ENCODE measurements at places on chromosomes 6 and 20.
A peak's percentile ranks its signal among the peaks of the same experiment; 100 is the strongest.

GRCh38 chr6:100346828-100347227 is 117.9 kb downstream of the SIM1 start:
- DNase-seq, result peak; percentile 73

DNA sequence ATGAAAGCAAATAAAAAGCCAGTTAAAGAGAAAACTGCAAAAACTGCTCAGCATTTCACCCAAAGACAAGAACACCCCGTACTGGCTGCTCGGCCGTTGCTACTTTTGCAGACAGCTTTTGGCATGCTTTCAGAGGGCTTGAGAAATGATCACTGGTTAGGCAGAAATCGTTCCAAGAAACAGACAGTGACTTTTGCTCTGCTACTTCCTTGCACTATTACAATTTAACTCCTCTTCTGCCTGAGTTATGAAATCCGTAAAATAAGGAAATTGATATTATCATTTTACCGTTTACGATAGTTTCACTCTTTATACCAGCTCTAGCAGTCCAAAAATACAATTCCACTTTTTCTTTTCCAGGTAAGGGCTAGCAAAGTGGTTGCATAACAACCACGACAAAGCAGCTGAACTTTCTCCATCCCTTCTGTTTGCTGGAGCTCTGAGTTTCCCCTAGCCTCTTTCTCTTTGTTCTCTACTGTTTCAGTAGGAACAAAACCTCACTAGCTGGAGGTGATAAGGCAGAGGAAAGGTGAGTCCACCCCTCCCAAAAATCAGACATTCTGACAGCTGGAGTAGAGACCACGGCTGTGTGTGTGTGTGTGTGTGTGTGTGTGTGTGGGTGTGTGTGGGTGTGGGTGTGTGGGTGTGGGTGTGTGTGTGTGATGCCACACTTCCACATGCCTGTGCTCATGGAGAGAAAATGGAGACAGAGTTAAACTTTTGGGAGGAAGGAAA is 191.8 kb upstream of the RREB1 start:
- peak; percentile 34 for DNase-seq

GRCh38 chr20:44017905-44018258 is 103.2 kb downstream of the TOX2 start:
- no peak for DNase-seq

DNA sequence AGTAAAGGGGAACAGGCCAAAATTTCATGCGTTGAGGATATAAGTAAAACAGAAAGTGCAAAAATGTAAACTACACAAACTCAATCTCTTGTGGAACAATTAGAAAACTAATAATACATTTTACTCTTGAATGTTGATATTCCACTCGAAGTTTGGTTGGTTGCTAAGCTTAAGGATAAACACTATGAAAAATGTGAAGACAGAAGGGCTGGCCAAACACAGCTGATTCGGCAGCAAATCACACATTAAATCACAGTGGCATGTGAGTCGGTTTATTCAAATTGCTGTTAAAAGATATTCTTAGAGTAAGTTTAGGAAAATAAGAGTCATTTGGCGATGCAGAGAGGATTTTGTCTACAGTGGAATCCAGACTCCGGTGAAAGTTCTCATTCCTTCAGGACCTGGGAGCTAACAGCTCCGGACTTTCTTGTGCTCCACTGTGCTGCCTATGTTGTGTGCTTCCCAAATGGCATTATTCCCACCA is 1.4 kb upstream of the EPM2A start:
- DNase-seq, result no peak

GRCh38 chr6:134021396-134022122 is 30.9 kb downstream of the SLC2A12 start:
- DNase-seq, result no peak

GRCh38 chr20:37567671-37568588 is 40.3 kb upstream of the BLCAP start:
- peak; percentile 15 for DNase-seq

DNA sequence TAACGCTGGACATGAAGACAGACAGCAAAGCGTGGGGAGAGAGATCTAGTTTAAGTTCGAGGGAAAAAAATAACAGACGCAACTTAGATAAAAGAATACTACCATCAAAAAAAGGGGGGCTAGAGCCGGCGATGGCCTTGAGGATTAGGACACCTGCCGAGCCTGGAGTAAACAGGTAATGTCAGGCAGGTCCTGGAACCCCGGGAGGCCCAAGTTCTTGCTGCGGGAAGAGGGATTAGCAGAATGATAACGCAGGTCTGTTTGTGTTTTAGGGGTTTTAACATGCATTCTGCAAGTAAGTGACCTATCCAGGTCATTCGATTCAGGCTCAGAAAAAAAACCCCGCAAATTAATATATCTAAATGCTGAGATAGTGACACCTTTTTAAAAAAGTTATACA is 754 bp upstream of the TMEM170B start:
- no peak for DNase-seq

GRCh38 chr20:17681726-17682102 is 328 bp downstream of the RRBP1 start:
- DNase-seq, result no peak

DNA sequence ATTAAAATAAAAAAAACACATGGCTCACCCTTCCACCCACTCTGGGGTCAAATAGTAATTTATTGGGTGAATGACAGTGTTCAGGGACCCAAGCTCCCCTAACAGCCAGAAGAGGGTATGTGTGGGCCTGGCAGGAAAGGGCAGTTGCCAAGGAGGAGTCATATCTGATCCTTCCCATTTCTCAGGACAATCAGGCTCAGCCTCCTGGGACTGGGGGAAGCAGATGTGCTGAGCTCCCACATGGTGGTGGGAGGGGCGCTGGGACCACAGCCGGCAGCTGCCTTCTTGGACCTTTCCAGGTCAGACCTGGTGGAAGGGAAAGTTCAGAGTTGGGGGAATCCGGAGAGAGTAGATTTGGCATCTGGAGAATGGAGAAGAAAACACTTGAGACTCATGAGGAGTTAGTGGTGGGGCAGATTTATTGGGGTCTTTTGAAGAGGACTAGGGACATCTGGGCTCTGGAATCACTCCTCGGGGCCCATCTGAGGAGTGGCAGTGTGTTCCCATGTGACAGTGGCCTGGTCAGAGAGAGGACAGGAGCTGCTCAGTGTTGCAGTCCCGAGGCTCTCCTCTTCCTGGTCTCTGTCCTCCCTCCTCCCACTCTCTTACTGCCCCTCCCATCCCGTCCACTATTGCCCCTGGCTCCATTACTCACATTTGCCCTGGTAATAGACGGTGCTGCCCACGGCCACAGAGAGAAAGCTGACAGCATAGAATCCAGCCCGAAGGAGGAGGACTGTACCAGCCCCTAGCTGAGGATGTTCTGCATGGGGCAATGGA is 3.0 kb downstream of the LST1 start:
- DNase-seq, result no peak

DNA sequence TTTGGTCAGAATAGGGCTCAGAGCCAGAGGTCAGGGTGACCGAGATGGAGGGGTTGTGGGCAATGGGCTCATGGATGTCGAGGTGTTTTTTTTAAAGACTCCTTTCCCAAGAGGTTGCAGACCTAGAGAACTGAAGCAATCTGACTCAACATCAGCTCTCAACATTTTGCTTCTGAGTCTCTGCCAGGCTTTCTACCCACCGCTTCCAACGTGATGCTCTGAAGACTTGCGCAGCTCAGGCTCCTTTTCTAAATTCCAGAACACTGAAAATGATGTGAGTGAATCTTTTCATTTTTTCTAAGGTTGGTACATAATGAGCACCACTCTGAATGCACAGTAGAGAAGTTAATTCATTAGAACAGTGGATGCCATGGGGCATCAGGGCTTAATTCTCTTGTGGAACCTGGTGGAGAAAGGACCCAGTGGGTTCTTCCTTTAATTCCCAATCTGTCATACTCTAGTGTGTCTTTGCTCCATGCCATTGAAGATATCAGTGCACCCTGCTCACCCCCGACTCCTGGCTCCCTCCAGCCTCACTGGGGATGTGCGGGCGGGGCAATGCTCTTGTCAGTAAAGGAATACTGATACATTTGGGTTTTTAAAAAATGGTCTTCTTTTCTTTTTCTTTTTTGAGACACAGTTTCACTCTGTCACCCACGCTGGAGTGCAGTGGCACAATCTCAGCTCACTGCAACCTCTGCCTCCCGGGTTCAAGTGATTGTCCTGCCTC is 17.0 kb upstream of the KIF13A start:
- no peak for DNase-seq

GRCh38 chr20:50151034-50151743 is 2.3 kb downstream of the PEDS1 start:
- no peak for DNase-seq

DNA sequence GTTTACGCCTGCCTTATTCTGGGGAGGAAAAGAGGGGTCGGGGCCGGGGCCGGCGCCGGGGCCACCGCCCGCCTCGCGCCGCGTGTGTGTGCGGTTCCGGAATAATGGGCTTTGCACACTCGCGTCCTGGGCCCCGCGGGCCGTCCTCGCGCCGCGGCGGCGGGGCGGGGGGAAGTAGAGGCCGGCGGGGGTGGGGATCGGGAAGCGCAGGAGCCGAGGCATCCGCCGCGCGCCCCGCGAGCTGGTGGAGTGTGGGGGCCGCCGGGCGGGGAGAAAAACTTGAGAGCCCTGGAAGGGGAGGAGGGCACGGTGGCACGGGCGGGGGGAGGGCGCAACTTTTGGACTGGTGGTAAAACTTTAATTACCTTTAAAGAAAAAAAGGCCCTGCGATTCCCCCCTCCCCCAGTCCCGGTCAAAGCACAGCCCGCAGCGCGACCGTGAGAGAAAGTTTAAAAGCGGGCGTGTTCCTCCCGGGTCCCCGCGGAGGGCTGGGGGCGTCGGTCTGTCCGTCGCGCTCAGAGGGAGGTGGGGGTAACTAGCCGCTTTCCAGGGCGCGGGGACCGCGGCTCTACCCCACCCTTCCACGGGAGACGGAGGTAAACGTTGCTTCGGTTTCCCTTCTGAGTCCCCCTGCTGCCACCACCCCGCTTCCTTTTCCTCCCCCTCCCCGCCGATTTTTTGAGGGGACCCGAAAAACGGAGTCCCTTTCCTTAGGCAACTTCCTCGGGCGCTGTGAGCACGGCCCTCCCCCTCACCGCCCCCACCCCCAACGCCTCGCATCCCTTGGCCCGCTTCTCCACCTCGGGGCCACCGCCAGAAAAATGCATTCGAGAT is 1.9 kb downstream of the L3MBTL3 start:
- DNase-seq, result no peak

DNA sequence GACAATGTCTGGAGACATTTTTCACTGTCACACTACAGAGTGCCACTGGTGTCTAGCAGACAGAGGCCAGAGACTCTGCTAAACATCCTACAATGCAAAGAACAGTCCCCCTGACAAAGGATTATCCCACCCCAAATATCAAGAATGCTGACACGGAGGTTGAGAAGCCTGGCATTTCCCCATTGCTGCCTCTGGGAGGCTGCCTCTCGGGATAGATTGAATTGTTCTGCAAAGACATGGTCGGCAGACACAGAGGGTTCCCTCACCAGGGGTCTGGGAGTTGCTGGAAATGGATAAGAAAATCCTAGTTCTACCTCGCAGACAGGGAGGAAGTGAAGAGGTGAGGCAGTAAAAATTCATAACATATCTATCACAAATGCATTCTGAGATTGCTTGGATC is 166.4 kb upstream of the AGPAT4 start:
- no peak for DNase-seq

GRCh38 chr20:63626424-63627128 is at the start of gene GMEB2:
Gene GMEB2 (minus strand): TSS chr20:63627101. CDS start chr20:63619397, 7,704 bp downstream.
- DNase-seq, result peak; percentile 79
